NCI-H1105 treated with DMSO at 0.1 percent for 48 hours (cell line): ENCODE measurements at places on chromosomes 1 and 21.

DNA sequence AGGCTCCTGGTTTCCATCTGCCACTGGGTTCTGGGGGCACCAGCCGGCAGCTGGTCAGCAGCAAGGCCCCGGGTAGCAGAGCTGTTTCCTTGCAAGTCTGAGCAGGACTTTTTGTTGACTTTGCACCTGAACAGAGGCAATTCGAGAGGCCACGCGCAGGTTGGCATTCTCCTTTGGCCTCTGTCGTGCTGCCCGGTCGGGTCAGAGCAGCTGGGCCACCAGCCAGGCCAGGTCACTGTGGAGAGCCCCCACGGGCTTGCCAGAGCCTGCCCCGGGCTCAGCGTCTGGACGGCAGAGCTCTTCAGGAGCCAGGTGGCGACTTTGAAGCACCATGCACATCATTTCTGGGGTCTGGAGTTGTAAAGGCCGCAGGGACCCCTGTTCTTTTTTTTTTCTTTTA lies 28.4 kb upstream of the TMEM52 start:
- DNase-seq, result peak; percentile 87

DNA sequence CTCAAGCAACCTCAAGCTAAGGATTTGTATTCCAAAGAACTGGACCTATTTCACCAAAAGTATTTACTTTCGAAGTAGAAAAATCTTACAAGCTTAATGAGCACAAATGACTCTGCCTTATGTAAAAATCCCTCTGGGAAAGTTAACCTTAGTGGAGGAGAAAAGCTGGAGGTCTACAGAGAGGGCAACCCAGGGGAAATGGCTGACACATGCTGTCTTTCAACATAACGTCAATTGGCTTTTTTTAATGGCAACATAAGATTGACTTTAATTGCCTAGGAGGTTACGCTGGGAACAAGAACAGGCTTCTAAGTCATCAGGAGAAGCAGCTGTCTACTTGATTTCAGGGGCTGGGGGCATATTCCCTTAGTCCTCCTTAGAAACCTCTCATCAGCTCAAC lies 52.3 kb downstream of the UTP25 start:
- no peak for DNase-seq

DNA sequence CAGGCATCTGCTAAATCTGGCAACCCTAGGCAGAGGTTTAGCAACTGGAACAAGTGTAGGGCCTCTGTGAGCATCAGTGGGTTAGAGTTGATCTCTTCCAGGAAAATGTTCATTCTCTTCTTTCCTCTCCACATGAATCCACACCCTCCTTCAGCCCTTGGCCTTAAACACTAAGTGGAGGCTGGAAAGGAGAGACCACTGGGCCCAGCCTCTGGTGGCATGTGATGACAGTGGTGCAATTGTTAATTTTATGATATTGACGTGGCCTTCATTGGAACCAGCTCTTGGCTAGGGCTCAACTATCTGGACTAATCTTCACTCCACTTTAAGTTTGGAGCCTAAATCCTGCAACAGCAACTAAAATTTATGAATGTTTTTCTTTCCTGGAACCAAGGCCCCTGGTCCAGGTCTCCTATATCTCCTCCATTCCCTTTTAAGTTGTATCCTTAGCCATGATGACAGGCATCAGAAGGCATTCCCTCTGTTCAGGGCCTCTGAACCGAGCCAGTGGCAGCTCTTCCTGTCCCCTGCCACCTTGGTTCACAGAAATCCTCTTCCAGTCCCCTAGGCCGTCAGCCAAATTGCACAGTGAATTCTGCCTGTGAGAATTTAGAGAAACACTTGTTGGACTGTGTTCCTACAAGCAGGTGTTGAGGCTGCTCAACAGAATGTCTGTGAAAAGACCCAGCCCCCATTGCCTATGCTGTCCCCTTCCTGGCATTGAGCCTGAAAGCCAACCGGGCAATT lies 132.2 kb downstream of the PSMG1 start:
- DNase-seq, result peak; percentile 45

DNA sequence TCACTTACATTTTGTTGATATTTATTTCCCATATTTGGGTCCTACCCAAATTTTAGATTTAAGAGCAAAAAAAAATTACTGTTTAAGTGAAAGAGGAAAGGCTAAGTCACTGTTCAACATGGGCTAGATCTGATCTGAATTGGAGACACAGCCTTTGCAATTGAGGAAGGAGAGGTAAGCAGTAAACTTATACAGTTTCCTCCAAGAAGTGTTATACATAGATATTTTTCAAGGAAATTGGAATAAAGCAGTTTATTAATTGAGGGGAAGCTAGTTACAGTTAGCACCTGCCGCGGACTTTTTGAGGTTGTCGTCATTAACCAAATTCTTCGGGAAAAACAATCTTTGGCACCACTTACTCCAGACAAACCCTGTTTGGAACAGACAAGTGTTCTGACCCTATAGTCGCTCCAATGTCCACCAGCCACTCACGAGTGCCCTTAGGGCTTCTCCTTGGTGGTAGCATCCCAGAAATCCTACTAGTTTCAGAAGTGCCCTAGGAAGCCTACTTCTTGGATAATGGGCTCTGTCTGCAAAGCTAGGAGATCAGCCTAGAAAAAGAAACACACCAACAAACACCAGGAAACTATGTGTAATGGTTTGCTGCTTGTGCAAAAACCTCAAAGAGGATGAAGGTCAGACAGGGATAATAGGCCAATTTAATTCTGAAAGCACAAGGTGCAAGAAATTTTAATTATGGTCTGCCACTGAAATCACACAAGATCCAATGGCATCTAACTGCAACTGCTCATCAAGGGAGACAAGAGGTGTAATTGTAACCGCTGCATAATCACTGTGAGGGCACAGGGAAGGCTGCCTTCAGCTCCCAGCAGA lies 2.5 kb downstream of the WLS start:
- DNase-seq, result peak; percentile 66

DNA sequence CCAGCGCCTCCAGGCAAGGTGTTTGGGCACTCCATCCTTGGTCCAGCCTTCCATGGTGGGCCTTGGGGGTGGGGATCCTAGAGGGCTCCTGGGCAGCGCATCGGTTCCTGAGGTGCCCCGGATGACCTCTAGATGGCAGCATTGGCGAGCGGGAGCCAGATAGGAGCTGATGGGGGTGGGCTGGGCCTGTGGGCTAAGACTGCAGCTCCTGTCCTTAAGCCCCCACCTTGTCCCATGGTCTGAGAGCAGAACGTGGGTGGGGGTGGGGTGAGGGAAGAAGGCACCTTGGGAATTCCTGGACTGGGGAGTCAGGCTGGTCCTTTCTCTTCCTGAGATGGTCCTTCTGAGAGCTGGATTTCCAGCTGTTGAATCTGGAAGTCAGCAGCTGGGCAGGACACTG lies 93.4 kb upstream of the CSF3R start:
- peak; percentile 38 for DNase-seq

- peak; percentile 65 for DNase-seq
Observed at GRCh38 chr1:15100121-15100879, 53.2 kb upstream of the TMEM51 start.

- no peak for DNase-seq
Observed at GRCh38 chr1:72911656-72912055, 629.3 kb upstream of the NEGR1 start.

DNA sequence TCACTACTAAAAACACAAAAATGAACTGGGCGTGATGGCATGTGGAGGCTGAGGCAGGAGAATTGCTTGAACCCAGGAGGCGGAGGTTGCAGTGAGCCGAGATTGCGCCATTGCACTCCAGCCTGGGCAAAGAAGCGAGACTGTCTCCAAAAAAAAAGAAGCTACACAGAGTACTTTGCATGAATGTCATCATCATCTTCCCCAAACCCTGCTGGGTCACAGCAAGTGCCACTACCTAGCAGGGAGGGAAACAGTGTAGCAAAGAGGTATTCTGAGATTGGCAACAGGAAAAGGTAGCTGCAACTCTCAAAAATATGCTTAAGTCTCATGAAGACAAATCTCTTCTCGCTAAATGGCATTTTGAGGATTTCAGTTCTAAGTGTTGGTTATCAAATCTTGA lies 12.8 kb downstream of the NDC1 start:
- no peak for DNase-seq

GRCh38 chr1:51520700-51521248 lies 1.7 kb upstream of the EPS15 start:
- no peak for DNase-seq

GRCh38 chr1:1550087-1550486 lies 9.7 kb upstream of the TMEM240 start:
- no peak for DNase-seq

- no peak for DNase-seq
Observed at GRCh38 chr1:205994346-205994745, 8.8 kb downstream of the RAB7B start.

DNA sequence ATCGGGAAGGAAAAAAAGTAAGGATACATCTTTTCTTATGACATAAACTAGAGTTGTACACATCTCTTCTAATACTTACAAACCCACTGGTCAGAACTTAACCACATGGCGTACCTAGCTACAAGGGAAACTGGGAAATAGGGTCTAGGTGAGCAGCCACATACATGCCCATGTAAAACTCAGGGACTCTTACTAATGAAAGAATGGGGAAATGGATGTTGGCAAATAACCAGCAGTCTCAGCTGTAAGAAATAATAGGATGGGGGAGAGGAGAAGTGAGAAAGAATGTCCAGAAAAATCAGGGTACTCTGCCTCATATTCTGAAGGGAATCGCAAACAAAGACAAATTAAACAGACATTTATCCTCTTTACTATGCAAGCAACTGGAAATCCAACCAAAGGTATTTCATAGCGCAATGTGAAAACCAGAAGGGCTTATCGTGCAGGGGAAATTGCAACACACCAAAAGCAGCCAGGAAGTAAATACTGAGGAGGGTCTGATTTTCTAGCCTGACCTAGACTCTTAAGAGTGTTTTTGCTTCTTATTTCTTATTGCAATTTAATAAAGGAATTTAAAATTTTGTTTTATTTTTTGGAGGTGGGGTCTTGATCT lies 17.5 kb downstream of the GTF2B start:
- DNase-seq, result no peak

DNA sequence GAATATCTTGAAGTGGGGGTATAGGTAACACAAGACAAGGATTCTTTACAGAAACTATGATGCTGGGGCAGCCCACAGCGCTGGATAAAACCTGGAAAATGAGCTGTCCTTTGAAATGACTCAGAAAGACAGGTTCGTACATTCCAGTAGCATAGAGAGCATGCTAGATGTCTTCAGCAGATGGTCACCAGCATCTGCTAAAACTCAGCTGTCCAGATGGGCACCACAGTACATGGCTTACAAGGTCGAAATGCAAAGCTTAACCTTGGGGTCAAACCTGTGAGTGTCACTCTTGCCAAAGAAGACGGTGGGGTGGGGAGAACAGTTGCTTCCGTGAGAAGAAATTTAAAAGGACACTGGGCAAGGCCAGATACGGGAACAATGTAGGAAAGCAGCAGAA lies 41.3 kb upstream of the TRIM45 start:
- DNase-seq, result no peak
